NCI-H2081 treated with DMSO at 0.1 percent for 48 hours (cell line): ENCODE measurements at places on chromosomes 3 and 15.
A peak's percentile ranks its signal among the peaks of the same experiment; 100 is the strongest.

GRCh38 chr15:28105224-28105791 is 6.2 kb upstream of the OCA2 start:
- no peak for DNase-seq

- no peak for DNase-seq
These were observed 49.9 kb upstream of the LPP start for GRCh38 chr3:188104050-188104449.

DNA sequence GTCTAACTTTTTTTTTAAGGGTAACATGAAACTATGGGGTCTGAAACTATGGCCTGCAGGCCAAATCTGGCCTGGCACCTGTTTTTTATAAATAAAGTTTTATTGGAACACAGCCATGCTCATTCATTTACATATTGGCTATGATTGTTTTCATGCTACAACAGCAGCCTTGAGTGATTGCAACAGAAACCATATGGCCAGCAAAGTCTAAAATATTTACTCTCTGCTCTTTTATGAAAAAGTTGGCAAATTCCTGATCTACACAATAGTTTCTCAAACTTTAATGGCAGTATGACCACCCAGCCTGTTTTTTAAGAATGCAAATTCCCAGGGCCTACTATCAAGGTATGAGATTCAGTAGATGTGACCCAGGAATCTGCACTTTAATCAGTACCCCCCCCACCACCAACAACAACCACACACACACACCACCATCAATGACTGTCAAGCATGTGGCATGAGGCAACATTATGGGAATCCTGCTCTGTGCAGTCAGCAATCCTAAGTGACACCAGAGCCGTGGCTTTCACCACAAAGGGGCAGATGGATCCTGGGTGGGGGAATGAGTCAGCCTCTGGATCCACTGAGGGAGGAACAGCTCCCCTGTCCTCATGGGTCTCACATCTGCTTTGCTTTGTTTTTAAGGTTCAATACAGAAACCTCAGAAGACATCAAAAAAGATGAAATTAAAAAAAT is 142.8 kb downstream of the NTRK3 start:
- DNase-seq, result no peak

- DNase-seq, result peak; percentile 83
These were observed 412.1 kb upstream of the DPH6 start for GRCh38 chr15:35958021-35958420.

DNA sequence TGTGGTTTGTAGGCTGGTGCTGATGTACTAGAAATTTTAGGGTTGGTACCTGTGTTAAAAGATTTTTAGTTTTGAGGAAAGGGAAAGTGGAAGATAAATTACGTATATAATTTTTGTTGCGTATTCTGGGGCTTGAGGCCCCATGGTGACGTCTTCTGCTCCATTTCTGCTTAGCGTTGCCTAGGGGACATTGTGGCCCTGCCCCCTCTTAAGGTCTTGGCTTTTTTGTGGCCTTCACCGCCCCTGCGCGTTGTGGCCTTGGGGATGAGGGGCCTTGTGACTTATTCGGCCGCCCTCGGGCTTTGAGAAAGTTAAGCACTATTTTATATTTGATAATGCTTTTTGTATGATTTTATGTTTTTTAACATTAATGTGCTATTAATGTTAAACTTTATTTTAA is 182.0 kb downstream of the KLF13 start:
- DNase-seq, result no peak

DNA sequence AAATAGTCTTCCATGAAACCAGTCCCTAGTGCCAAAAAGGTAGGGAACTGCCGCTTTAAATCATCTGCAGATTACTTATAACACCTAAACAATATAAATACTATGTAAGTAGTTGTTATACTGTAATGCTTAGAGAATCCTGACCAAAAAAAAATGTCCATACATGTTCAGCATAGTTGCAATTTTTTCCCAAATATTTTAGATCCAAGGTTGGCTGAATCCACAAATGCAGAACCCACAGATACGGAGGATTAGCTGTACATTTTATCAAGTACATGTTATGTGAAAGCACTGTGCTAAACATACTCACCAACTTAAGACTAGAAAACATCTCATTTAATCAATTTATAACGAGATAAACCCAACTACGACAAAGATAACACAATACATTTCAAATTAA is 9.3 kb downstream of the MSL2 start:
- no peak for DNase-seq

DNA sequence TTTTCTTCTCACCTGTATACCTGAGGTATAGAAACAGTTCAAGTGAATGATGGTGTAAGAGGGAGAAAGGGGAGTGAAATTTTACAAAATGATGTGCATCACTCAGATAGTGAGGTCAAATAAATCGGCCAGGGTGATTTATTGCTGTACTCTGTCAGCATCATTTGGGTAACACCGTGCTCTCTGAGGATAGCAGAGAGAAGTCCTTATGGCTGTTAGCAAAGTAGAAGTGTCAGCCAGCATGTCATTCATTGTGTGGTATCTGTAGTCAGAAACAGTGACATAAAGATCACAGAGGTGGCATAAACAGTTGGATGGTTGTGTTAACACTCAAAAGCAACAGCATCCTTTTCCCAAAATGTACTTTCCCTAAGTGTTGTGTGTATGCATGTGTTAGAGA is 53.4 kb downstream of the PSMD6 start:
- DNase-seq, result no peak

DNA sequence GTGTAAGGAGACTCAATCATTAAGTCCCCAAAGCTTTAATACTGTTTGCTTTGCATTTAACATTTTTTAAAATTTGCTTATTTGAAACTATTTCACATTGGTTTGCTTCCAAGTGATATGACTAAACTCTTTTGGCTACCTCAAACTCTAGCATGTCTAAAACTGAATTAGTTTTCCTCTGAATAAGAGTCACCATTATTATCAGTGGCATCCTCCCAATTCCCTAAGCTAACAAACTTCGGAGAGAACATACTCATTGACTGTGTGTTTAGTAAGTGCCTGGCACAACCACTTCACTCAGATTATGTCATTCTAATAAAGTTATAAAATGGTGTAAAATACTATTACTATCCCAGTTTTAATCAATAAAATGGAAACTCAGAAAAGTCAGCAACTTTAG is 21.9 kb downstream of the ATOSA start:
- DNase-seq, result no peak

GRCh38 chr3:11335056-11335608 is 62.9 kb downstream of the ATG7 start:
- DNase-seq, result no peak

DNA sequence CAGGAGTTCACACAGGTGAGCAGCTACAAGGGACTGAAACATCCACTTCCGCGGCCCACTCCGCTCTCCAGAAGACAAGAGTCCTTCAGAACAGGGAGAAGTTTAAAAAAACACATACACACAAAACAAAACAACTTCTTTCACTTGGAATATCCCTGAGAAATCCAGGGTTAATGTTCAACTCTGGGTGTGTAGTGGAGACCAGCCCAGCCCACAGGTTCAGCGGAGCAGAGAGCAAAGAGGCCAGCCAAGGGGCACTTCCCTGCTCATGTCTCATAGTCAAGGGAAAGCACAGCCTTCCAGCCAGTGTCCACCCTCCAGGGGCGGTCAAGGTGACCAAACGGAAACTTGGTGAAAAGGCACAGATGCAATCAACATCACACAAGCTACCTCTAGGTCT is 41.6 kb downstream of the WNT5A start:
- no peak for DNase-seq

DNA sequence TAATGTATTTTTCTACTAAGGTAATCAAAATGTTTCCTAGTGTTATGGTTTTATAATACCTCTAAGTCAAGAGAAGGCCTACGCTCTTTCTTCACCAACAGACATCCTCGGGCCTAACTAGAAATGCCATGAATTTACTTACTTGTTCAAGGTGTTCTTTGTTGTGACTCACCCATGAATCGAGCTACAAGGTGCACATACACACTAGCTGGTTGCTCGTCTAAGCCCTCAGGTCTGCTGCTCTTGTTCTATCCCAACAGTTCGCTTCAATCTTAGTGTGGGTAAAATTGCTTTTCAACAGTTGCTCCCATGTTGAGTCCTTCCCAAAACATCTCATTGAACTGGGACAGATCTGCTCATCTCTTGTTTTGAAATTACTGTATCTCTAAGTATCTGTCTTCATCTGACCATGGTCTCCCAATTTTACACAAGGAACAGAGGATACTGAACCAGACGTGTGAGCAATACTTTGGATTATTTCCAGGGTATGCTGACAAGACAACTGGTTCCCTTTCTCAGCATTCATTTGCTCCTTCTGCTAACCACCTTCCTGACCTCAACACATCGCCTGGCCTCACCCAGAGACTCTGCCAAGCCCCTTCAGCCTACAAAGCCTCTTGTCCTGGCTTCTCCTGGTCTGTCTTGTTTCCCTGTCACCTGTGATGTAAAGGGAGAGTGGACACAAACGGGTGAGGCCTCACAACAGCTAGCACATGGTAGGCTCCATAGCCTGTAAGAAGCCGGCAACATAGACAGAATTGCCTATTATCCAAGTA is 84.2 kb downstream of the NEDD4 start:
- no peak for DNase-seq

- peak; percentile 41 for DNase-seq
These were observed 253.3 kb downstream of the TJP1 start for GRCh38 chr15:29568840-29569532.

DNA sequence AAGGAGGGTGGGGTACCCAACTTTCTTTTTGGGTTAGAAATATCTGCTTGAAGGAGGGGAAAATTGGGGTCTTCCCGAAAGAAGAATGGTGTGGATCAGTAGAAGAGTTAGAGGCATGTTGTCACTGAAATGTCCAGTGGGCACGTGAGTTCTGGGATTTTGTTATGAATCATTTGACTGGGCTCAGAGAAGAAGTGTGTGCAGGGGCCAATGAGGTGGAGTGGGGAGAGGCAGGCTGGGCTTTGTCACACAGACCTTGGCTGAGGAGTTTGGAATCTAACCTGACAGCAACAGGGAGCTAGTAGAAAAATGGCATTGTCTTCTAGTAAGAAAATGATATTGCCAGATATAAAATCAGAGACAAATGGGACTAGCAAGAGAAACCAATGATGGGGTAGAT is 436.8 kb downstream of the MFSD1 start:
- DNase-seq, result no peak

- no peak for DNase-seq
These were observed 44.5 kb downstream of the CCR1 start for GRCh38 chr3:46163556-46164041.

GRCh38 chr3:52373676-52374075 is 57.6 kb downstream of the DNAH1 start:
- no peak for DNase-seq

DNA sequence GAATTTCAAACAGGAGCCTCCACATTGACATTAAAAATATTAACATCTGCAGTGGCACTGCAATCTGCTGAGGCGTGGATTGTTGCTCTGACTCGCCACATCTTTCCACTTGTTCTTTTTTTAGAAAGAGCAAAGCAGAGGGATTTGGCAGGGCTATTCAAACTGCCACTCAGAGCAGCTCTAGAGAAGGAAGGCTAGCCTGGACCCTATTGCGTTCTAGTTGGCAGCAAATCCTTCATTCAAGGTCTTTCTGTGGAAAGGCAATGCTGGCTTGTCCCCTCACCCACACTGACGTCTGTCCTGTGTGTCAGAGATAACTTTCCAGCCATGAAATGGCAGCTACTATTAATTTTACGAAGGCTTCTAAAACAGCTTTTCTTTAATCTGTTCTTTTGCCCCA is 483.2 kb upstream of the SGO1 start:
- no peak for DNase-seq

DNA sequence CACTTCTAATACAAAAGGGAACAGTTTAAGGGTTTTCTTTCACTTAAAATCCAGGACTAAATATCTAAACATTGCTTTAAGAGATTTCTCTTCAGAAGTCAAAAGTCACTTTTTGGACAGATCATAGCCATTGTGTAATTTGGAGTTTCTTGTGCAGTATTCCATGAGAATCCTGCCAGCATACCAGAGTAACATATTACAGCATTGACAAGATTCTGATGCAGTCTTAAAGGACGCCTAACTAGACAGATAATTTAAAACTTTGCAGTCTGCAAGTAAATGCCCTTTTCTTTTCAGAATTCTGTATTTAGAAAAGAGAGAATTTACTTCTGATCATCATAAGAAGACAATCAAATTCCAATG is 17.5 kb upstream of the IGSF10 start:
- no peak for DNase-seq

DNA sequence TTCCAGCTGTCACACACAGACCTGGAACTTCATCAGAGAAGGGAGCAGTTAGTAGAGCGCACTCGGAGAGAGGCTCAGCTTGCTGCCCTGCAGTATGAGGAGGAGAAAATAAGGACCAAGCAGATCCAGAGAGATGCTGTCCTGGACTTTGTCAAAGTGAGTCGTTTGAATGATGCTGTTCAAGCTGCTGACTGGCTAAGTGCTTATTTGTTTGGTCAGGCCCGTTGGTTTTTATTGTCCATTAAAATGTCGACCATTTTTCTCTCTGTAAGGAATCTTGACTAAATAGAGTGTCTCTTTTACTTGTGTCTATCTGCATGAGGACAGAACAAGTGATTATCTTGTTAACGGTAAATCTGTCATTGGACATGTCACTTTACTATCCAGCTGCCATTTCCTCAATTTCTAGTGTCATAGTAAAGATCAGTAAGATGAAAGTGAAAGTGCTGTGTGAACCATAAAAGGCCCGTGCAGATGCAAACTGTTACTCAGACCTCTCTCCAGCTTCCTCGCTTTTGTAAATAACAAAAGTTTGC is 56.9 kb downstream of the LRCH3 start:
- DNase-seq, result no peak

GRCh38 chr15:83475551-83475950 is 28.4 kb downstream of the SH3GL3 start:
- DNase-seq, result no peak

DNA sequence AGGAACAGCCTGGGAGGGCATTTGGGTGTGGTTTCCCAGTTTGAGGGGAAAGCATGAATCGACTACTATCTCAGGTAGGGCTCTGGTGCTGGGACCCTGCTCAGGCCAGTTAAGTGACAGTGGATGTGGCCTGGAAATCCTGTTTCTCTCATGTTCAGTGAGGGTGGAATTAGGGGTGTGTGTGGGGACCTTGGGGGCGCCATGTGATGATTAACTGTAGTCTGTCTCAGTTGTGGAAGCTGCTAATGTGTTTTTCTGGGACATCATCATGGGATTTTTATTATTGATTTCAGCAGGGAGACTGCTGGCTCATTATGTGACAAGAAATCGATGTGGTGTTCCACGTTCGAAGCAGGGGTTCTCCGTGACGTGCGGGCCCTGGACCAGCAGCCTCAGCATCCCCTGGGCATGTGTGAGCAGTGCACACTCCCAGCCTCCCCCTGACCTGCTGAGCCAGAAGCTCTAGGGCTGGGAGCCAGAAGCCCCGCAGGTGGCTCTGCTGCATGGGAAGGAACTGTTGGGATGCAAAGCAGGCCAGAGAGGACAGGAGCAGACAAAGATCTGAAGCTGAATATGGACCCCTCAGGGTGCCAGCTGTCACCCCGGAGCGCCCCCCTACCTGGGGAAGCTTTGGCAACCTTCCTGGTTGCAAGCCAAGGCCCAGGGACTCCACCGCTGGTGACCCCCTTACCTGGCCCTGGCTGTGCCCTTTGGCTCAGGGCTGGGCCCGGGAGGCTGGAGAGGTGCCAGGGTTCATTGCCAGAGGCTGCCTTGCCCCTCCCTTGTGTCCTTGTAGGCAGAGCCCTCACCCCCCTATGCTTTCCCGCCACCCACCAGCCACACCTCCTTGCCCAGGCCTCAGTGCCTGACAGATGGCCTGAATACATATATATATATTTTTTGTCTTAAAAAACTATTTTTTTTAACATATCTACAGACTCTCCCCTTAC is 149.8 kb downstream of the APBA2 start:
- DNase-seq, result no peak
